ENCODE measurements at places on chromosomes 16 and 17.

DNA sequence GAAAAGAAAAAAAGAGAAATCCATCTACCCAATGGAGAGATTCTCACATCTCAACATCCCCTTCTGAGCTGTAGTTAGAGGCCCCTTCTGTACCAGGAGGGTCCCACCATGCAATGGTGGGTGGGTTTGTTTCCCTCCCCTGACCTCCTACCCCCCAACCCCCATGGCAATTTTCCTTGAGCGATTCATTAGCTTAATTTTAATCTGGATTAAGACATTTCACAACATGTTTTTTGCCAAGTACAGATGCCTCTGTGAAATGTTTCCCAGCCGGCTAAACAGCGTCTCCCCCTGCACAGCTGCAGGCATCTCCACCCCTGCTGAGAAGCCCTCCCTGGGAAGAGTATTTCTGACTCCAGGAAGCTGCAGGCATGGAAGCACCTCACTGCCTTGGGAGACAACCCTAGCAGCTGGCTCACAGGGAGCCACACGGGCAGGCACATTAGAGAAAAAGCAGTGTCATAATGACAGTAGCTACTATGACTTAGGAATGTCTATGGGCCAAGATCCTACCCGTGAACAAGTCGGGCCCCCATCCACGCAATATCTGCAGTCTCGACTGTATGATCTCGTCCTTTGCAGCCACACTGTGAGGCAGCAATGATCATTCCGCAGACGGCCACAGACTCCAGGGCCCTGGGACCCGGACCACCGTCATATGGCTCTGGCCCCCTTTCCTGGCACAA lies 117.3 kb downstream of the ADCY9 start:
- peak; percentile 49 for DNase-seq

DNA sequence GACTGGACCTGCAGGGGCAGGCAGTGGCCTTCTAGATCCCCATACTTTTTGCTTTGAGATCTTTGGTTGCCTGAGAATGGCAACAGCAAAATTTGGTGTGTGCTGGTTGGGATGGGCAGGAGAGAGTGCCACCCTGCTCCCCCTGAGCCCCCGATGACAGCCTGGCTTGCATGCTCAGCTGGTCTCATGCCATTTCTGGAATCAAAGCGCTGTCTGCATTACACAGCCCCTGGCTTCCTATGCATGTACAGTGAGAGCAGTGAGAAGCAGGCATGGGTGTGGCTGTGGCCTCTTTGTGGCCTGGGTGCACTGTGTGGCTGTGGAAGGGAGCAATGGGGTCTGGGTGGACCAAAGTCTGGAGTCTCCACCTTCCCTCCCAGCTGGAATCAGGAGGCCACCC lies 47.7 kb downstream of the NKD1 start:
- no peak for DNase-seq

DNA sequence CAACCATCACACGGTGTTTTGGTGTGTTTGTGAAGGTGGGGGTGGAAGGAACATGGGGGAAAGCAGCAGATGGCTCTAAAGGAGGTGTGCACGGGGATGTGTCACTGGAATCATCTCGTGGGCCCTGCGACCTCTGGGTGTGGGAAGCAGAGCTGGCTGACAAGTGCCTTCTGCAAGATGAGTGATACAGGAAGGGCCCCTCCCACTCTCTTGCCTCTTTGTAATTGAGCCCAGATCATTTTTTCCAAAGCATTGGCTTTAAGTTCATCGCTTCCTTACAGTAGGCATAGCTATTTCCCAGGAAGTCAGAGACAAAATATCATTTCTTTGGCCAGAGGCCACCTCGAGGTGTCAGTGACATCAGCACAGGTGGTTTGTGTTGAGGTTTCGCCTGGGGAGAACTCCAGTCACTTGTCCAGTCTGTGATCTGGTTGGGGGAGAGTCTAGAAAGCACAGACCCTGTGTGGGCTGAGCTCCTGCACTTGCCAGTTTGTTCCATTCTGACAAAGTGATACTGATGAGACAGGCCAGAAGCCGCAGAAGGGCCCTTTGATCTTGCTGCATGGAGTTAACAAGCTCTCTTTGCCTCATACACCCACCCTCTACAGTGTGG lies 20.6 kb upstream of the SNTB2 start:
- DNase-seq: peak; percentile 29

GRCh38 chr16:47316442-47317015 lies 144.3 kb downstream of the ITFG1 start:
- no peak for DNase-seq

DNA sequence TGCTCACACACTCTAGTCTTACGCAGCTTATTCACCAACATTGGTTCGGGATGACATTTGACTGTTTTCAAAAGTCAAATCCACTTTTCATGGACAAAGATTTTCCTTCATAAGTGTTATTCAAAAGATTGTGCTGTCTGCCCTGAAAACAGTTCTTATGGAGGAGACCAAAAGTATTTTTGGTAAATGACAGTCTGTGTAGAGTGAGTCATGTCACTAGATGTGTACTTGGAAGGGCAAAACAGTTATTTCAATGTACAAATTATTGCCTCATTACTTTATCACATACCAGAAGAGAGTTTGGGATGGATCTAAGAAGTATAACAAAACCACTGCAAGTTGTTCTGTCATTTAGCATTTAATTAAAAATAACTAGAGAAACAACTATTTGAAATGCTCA lies 265.6 kb downstream of the CDH13 start:
- DNase-seq: peak; percentile 35

GRCh38 chr17:7674934-7675333 lies 12.4 kb downstream of the TP53 start:
- no peak for DNase-seq

- peak; percentile 39 for DNase-seq
Measured at GRCh38 chr17:82050761-82051641, 610 bp downstream of the RFNG start.

DNA sequence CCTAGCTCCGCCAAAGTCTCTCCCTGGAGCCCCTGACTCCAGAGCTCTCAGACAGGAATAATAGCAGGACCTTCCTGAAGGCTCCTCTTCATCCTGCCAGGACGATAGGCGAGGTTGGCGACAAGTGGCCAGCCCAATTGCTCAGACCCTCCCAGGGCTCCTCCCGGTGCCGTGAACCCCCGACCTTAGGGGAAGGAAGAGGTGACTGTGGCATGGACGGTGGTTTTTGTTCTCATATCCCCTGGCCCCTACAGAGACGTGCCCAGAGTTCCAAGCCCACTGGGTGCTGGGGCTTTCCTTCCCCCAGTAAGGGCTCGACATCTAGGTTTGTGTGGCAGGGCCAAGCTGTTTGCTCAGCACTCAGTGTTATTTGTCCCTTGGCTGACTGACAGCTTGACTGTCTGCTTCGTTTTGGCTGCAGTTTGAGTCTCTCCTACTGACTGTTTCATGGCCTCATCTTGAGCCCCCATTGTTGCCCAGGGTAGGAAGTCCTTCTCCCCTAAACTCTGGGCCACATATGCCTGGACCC lies 4.6 kb upstream of the ADCY7 start:
- no peak for DNase-seq

- peak; percentile 78 for DNase-seq
Measured at GRCh38 chr16:3021449-3022207, 1.5 kb downstream of the TNFRSF12A start.

GRCh38 chr16:87350031-87350430 lies 32.8 kb upstream of the C16orf95 start:
- DNase-seq: no peak

All from AG08395 (cell line).